HAP-1 (cell line): ENCODE measurements at places on chromosomes 7 and 10.

GRCh38 chr10:115402699-115403098 lies 309.5 kb downstream of the ATRNL1 start:
- no peak for DNase-seq

DNA sequence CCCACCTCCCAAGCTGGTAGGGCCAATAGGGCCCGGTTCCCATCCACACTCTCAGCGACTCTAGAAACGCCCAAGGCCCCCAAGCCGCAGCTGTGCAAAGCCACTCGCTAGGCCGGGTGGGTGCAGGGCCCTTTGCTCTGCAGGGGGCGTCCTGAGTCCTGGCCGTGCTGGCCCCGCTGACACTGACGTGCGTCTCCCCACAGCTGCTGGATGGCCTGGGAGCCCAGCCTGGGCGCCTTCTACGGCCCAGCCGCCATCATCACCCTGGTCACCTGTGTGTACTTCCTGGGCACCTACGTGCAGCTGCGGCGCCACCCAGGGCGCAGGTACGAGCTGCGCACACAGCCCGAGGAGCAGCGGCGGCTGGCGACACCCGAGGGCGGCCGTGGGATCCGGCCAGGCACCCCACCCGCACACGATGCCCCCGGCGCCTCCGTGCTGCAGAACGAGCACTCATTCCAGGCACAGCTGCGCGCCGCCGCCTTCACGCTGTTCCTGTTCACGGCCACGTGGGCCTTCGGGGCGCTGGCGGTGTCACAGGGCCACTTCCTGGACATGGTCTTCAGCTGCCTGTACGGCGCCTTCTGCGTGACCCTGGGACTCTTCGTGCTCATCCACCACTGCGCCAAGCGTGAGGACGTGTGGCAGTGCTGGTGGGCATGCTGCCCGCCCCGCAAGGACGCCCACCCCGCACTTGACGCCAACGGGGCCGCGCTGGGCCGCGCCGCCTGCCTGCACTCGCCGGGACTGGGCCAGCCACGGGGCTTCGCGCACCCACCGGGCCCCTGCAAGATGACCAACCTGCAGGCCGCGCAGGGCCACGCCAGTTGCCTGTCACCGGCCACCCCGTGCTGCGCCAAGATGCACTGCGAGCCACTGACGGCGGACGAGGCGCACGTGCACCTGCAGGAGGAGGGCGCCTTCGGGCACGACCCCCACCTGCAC lies 31.6 kb upstream of the KNDC1 start:
- DNase-seq: no peak

GRCh38 chr7:84204655-84205054 lies 10.1 kb upstream of the SEMA3A start:
- no peak for DNase-seq

DNA sequence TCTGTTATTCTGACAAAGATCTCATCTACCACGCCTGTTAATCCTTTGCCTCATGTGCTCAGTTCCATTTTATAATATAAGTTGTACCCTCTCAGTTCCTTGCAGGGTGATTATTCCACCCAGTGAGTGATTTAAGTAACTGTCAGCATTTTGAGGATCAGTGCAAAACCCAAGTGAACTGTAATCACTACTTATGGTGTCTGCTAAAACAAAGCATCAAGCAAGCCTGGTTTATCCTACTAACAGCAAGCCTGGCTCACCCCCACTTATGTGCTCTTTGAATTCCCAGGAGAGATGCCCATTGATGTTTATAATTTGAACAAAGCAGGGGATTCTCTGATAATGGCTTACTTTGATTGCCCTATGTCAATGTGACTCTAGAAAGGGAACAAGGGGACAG lies 186.8 kb upstream of the LRGUK start:
- DNase-seq: no peak

GRCh38 chr7:39464350-39465054 lies 101.7 kb upstream of the YAE1 start:
- no peak for DNase-seq

DNA sequence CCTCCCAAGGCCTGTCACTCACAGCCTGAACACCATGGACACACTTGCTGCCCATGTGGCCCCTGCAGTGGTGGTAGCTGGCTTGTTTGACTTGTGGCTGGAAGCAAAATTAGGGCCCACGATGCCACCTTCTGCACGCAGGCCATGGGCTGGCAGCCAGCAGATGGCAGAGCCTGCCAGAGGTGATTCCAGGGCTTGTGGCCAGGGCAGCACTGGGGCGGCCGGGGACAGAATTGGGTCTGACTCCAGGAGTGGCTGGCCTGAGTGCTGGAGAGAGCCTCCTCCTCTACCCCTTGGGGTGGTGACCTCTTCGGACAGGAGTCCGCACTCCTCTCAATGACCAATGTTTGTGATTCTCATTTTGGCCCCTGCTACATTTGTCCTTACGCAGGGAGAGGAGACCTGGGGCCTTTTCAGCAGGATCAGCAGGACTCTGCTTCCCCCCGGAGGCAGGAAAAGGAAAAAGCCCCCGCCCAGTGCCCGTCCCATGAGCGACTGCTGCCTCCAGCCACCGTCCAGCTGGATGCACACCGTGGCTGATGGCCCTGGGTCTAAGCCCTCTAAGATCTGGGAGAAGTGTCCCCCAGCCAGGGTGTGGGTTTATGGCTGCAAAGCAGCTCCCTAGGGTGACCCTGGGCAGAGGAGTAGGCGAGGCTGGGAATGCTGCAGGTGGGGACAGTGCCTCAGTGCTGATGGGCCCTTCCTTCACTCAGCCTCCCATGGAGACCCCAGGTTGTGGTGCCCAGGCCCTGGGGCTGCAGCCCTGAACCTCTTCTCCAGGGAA lies 26.5 kb downstream of the DNAJB12 start:
- peak; percentile 77 for DNase-seq

DNA sequence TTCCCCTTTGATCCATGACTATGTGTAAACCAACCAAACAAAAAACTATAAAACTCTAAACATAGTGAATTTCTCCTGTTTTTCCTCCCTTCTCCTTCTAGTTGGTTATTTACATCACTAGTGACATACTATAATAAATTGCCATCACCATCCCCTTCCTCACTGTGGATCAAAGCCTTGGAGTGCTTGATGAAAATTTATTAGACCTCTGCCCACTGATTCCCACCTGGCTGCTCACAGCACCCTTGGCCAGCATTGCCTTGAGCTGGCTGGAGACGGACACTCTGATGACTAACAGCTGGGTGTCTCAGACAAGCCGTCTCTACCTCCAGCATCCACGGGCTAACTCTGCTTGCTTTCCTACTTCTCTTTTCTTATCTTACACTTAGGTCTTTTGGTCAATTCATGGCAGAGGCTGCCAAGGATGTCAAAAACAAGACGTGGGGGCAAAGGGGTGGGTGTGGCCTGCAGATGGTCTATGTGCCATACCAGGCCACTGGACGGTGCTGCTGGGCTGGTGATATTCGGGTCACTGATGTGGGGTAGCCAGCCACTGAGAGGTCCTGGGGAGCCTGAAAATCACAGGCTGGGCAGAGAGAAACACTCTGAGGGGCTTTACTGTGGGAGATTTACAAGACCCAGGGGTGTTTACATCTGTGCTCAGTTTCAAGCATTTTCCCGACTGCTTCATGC lies 207.8 kb downstream of the TAX1BP1 start:
- no peak for DNase-seq

- DNase-seq: peak; percentile 36
Measured at GRCh38 chr7:82335927-82336326, 107.7 kb downstream of the CACNA2D1 start.

DNA sequence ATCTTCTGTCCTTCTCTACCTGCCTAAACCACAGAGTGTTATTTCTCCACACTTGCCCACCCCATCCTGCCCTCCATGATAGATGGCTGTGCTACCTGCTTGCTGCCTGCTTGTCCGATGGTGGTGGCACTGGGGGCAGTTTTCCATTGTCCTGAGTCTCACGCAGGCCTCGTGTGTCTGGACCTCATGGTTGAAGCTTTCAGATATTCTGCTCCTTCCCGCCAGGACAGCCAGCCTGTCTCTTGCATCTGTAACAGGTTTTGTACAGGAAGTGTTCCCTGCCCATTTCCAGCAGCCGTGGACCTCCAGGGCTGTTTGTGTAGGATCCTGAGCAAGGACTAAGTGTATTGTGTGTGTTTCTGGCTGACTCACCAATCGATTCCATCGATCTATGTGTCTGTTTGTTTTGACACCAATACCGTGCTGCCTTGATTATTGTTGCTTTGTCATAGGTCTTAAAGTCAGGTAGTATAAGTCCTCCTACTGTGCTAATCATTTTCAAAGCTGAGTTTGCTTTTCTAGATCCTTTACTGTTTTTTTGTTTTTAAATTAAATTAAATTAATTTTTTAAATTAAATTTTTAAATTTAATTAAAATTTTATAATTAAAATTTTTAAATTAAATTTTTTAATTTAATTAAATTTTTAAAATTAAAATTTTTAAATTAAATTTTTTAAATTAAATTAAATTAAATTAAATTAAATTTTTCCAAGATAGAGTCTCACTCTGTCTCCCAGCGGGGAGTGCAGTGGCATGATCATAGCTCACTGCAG lies 8.5 kb downstream of the IL15RA start:
- DNase-seq: no peak

GRCh38 chr7:94301024-94301586 lies 93.6 kb upstream of the COL1A2 start:
- DNase-seq: no peak

GRCh38 chr7:149005427-149006344 lies 22.6 kb downstream of the PDIA4 start:
- peak; percentile 84 for DNase-seq
